ENCODE measurements at places on chromosomes 6 and 20.

DNA sequence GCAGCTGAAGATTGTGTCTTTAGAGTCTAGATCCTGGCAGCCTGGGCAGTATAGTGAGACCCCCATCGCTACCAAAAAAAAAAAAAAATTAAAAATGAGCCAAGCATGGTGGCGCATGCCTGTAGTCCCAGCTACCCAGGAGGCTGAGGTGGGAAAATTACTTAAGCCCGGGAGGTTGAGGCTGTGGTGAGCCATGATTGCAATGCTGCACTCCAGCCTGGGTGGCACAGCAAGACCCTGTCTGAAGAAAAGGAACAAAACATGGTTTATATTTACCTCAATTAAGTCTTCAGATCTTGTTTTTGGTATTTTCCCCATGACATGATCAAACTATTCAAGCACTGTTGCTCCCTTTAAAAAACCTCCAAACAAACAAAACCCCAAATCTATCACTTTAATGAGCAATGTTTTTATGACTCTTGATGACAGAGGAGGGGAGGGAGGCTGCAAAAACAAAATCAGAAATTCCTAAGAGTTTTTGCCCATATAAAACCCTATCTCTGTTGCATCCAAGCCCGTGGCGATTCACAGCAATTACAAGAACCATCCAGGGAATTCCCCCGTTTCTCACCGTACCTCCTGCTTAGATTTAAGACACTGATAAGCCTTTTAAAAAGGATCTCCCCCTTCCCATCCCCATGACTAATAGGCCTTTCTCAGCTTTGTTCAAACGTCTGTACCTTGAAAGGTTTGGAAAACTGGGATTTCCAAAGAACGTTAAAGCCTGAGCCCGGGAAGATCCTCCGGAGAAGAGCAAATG lies 259.9 kb downstream of the BMP7 start:
- no peak for DNase-seq

GRCh38 chr6:21201187-21201586 lies 392.4 kb upstream of the SOX4 start:
- no peak for DNase-seq

GRCh38 chr20:19212469-19212815 lies at the start of gene SLC24A3:
Gene SLC24A3, plus strand, starts transcription at chr20:19212642.
- no peak for DNase-seq

DNA sequence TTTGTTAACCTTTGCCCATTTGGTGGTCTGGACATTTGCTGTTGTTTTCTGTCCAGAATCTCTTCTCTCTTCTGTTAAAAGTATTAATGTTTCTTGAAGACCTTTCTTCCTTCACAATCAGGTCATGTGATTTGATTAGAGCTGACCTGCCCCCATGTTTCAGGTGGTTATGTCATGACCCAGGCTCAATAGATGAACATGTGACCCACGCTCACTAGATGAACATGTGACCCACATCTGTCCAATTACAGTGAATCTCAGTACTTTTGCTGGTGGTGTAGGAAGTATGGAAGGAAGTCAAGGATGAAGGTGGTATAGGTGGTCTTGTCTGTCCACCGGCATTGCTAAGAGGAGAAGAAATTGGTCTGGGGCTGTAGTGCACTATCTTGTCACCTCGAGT lies 289.1 kb upstream of the JAG1 start:
- no peak for DNase-seq

DNA sequence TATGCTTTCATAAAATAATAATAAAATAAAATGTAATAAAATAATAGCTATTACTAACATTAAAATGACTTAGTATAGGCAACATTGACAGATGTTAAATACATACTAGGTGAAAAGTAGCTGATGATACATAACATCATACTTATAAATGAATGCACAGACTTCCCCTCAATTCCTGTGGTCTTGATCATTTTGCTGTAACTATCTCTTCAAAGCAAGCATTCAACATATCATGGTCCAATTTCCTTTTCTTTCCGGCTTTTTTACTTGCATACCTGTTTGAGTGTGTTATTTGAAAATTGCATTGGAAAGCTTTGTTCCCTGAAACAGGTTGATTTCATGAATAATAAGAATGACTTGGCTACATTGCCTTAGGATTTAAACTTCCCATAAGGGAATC lies 309.3 kb downstream of the HDGFL1 start:
- DNase-seq: no peak

- DNase-seq: no peak
These were observed 82.2 kb downstream of the MYO6 start for GRCh38 chr6:75830959-75831885.

DNA sequence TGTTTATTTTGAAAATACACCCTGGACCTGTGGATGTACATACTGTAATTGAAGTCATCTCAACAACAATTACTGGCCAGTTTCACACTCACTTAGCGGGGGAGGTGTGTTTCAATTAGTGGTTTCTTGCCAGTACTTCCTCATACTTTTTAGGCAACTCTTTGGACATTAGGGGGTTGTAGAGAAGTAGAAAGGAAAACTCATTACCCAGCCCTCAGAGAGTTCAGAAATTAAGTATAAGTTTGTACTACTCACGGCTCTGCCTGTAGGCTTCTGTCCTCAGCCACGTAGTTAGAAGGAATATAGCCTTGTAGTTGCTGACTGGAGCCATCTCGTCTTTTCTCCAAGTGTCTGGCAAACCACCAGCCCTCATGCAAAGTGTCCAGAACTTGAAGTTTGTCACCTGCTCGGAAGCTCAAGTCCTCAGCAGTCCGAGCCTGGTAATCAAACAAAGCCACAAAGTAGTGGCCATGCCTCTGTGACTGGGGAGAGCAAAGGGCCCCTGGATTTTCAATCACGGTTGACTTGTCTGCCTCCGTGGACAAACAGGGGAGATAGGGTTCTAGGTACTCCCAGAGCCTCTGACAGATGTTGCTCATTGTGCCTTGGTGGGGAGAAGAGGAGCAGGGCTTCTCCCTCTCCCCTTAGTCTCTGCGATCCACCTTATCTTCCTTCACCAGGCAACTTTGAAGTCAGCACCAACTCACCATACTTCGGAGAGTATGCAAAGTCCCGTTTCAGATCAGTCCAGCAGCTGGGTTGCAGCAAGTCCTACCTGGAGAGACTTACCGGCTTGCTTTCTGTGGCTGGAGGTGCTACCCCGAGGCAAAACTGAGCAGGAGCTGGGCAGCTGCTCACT lies 749 bp downstream of the FRK start:
- no peak for DNase-seq

GRCh38 chr6:97053643-97054411 lies 129.3 kb downstream of the KLHL32 start:
- DNase-seq: no peak

GRCh38 chr6:170553534-170554012 lies 466 bp upstream of the PSMB1 start:
- no peak for DNase-seq

DNA sequence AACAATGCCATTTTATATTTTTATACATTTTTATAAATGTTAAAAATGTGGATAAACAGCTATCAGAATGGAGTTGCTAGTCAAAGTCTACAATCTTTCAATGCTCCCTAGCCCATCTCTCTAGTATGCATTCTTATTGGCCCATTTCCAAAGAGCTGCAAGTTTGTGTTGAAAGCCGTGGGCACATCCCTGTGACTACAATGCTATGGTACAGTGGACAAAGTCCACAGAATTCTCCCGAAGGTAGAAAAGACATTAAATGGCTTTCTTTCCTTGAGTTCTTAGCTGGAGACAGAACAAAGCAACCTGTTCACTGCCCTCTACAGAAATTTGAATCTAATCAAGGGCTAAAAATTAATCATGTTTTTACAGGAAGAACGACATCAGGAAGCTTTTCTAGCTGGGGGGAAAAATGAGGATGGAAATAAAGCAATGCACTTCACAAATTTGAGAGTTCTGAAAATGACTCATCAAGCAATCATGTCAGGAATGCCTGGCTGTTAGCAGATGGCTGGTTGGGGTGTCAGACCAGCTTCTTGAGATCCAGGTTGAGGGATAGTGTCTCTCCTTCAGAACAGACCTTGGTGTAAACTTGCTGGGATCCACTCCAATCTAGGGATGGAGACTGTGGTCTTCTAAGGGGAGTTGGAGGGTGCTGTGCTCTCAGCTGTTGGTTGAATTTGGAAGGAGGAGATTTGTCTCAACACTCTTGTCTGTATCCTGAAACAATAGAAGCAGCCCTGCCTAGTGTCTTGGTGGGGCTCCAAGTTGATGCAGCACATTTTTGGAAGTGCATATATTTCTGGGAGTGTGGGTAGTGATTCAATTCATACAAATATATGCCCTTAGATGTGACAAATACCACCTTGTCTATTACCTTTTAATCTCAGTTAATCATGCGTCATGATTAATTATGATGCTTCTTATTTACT lies 143.4 kb upstream of the PHACTR1 start:
- no peak for DNase-seq

- DNase-seq: no peak
These were observed 129.2 kb upstream of the SNX9 start for GRCh38 chr6:157693867-157694266.

DNA sequence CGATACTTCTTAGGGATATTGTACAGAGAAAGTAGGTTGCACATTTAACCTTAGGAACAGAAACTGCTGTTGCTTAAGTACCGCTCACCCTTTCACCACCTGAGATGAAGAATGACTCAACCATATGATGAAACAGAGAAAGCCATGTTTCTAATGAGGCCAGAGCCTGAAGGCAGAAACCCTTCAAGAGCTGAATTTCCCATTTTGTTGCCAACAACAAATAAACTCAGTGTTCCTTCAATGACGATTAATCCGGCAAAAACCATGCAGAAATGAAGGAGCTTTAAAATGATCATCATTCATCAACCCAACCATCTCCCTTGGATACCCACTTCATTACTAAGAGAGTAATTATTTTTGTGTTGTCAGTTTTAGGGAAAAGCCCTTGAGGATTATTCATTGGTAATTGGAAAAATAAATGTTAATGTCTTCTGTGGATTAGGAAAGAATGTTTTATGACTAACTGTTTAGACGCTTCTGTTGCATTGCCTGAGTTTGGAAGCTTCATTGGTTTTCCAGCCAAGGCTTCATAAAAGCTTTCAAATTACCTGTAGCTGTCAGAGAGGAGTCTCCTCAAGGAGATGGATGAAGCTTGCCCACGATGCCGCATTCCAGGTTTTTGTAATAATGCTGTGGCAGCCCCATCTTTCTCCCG lies 112.1 kb upstream of the IYD start:
- DNase-seq: no peak

- DNase-seq: no peak
These were observed 31.4 kb upstream of the SEC63 start for GRCh38 chr6:107989166-107990094.

- no peak for DNase-seq
These were observed 28.7 kb downstream of the GNAS start for GRCh38 chr20:58880994-58881752.

GRCh38 chr6:151482290-151482689 lies 11.5 kb upstream of the CCDC170 start:
- no peak for DNase-seq

DNA sequence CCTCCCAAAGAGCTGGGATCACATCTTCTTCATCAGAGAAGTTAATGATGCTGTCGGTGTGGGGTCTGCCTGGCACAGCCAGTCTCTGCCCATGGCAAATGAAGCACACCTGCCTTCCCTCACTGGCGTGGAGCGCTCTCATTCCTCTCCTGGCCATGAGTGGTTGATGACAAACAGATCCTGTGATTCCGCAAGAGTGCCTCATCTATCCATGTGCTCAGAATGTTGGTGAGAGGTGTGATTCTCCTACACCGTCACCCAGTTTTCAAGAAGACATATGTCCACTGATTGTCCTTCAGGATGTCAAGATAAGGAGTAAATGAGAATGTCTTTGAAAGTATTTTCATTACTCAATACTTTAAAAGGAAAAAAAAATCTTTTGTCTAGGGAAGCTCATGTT lies 97.5 kb upstream of the GGTLC1 start:
- no peak for DNase-seq

GRCh38 chr6:120938164-120938875 lies 396.0 kb downstream of the TBC1D32 start:
- DNase-seq: no peak

- no peak for DNase-seq
These were observed 70.9 kb downstream of the ATG5 start for GRCh38 chr6:106254636-106255035.

DNA sequence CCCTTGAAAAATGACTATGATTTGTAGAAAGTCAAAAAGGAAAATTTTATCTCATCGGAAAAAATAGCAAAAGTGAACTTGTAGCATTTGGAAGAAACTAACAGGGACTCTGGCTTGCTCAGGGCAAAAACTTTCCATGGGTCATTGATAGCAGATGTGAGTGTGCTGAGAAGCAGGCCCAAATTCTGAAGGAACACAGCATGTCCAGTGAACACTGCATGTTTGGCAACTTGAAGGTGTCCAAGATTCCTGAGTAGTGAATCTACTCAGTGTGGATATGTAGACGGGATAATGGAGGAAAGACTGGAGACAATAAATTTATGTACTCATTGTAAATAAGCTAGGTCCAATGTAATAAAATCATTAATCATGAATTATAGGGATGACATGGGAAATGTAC lies 8.2 kb downstream of the SLC17A2 start:
- DNase-seq: no peak

DNA sequence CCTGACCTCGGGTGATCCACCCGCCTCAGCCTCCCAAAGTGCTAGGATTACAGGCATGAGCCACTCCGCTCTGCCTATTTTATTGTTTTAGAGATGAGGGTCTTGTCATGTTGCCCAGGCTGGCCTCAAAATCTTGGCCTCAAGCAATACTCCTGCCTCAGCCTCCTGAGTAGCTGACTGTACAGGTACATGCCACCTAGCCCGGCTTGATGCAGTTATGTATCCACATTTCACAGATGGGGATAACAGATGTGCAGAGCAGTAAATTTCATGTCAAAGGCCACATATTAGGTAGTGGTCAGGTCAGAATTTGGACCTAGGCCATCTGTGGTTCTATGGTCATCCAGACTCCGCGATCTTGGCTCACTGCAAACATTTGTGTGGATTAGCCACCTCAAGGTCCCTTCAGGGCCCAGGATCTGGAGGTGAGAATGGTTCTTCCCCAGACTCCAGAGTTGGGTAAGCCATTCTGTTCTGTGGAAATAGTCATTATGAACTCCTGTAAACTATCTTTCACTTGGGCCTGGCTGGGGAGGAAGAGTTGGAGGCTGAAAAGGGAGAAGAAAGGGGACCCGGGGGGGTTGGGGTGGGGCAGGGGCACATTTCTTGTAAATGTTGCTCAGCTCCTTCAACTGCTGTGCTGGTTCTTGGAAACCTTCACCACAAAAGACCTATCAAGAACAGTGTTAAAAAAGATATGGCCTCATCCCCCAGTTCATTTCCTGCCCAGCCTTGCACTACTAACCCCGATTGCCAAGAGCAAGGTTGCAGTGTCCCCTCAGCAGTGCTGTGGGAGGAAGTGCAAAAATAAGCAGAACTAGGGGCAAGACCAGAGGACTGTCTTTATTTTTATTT lies 13.0 kb downstream of the PIM1 start:
- DNase-seq: peak; percentile 38

- DNase-seq: no peak
These were observed 243.8 kb upstream of the PMEPA1 start for GRCh38 chr20:57953638-57954037.

Data from activated CD8-positive, alpha-beta memory T cell treated with anti-CD3 and anti-CD28 coated beads for 4 hours (primary cell).